ENCODE measurements at places on chromosomes 4 and X.

DNA sequence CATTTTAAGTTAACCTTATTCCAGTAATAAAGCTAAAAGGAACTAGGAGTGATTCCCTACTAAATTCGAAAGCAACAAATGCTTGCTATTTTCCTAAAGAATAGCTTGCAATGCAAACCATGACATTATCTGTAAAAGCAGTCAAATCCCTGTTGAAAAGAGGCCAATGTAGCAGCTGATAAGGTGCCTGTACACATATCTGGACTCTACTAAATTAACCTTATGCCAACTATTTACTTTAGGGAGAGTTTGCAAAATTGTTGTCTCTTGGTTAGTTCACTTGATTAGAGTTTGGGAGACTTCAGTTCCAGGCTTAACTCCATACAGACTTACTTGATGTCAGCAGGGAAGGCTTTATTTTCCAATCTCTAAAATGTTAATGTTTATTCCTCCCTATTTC is 6.0 kb downstream of the IL13RA2 start:
- no peak for DNase-seq

DNA sequence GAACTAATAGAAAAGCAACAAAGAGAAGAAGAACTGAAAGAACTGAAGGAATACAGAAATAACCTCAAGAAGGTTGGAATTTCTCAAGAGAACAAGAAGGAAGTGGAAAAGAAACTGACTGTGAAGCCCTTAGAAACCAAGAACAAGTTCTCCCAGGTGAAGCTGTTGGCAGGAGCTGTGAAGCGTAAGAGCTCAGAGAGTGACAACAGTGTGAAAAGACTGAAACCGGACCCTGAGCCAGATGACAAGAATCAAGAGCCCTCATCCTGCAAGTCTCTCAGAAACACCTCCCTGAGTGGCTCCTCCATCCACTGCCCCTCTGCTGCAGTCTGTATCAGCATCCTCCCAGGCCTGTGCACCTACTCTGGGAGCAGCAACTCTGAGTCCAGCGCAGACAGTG is 8.4 kb upstream of the FHDC1 start:
- no peak for DNase-seq

- DNase-seq = no peak
Observed at GRCh38 chr4:89619206-89619962, 217.6 kb downstream of the SNCA start.

DNA sequence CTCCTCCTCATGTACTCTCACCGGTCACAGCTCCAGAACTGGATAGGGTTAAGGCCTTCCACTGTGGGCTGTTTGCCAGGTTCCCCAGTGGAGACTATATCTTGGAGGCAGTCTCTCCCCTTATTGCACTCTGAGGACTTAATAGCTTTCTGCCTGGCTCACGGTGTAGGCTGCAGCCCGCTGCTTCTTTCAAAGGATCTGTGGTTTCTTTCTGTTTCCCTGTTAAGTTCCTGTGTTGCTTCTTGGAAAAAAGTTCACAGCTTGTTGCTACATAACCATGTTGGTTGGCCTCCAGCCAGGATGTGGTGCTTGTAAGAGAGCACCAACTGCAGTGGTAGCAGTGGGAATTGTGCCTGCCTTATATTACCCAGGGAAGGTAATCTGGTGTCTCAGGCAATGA is 24.9 kb upstream of the ZDHHC15 start:
- DNase-seq = no peak

DNA sequence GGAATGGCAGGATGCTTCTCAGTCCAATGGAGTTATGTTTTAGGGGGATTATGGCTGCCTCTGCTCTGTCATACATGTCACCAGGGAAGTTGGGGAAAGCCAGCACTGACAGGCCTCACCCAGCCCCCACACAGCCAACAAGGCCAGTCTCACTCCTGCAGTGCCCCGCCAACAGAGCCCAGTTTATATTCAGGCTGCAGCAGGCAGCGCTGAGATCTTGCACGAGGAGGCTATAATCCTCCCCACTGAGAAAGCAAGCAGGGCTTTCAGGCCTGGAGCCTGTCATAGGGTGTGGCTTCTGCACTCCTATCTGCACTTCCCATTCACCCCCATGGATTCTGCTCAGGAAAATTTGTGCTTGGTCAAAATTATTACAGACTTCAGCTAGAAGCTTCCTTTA is 25.1 kb downstream of the ADAD1 start:
- DNase-seq = no peak

Data from NK-92 treated with Interleukin-12 subunit alpha and Interleukin-12 subunit beta, amount 100 ng/mL, for 24 hours (cell line).